ENCODE measurements at places on chromosomes 7 and 10.

DNA sequence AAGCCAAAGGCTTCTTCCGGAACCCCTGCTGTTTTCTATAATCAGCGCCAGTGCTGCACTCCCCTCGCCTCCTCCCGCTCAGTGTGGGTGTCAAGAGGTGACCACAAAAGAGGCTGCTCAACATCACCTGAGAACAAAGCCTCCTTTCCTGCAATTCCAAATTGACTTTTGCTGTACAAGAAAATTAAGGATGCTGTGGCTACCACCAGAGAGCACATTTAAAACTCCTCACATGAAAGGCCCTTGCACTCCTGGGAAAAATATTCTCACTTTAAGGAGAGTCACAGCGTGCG is 96.4 kb downstream of the HIPK2 start:
- H3K4me1 ChIP-seq = no peaks in the 10 kb centered on the region
- DNase-seq = no peak

- H3K27ac ChIP-seq = no peak overlapping the region
- H3K27me3 ChIP-seq = no peaks in the 10 kb centered on the region
- no peaks in the 10 kb centered on the region for H3K4me1 ChIP-seq
- H3K36me3 ChIP-seq = peaks cover 5% of the 10 kb centered on the region
Measured at GRCh38 chr7:72622532-72622931, 205.5 kb downstream of the TYW1B start.

DNA sequence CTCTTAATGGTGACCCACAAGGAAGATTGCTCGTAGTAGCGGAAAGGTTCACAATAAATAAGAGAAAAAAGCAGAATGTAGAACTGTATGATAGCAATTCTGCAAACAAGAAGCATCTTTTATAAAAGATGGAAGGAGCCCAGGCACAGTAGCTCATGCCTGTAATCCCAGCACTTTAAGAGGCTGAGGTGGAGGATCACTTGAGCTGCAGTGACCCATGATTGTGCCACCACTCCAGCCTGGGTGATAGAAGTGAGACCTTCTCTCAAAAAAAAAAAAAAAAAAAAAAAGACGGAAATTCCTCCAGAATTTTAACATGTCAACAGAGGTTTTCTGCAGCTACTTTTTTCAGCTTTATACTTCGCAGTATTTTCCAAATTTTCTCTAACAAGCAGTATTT is 13.2 kb downstream of the GATAD1 start:
- H3K27me3 ChIP-seq = no peaks in the 10 kb centered on the region
- no peak overlapping the region for H3K4me3 ChIP-seq
- no peak overlapping the region for H3K27ac ChIP-seq
- H3K4me1 ChIP-seq = no peaks in the 10 kb centered on the region

- no peak overlapping the region for H3K4me3 ChIP-seq
- no peaks in the 10 kb centered on the region for H3K36me3 ChIP-seq
- H3K27me3 ChIP-seq = no peaks in the 10 kb centered on the region
- H3K4me1 ChIP-seq = no peaks in the 10 kb centered on the region
- no peak overlapping the region for H3K27ac ChIP-seq
- no peak for DNase-seq
Measured at GRCh38 chr7:112414855-112415490, 35.3 kb upstream of the IFRD1 start.

DNA sequence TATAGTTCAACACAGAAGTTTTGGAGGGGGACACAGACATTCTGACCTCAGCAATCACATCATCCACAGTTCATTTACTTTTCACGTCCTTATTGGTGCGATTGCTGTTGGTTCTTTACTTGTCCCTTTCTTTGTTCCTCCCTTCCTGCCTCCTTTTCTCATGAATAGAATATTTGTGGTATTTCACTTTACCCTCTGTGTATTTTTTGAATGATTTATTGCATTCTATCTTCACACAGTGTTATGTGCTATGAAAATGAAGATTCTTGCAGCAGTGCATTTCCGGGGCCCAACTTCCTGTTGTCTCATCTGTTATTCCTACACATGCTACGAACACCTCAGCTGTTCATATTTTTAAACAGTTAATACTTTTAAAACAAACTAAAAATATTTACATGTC is 179.6 kb downstream of the ZMYND11 start:
- no peaks in the 10 kb centered on the region for H3K36me3 ChIP-seq
- no peaks in the 10 kb centered on the region for H3K27me3 ChIP-seq
- no peaks in the 10 kb centered on the region for H3K4me1 ChIP-seq
- no peak overlapping the region for H3K4me3 ChIP-seq

DNA sequence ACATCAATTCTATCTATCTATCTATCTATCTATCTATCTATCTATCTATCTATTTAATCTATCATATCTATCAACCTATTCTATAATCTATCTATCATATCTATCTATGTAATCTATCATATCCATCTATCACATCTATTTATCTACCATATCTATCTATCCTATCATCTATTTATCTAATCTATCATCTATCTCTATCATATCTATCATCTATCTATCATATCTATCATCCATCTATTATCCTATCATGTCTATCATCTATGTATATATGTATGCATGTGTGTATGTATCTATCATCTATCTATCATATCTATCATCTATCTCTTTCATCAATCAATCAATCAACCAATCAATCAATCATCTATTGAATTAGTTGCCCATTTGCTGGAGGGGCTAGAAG is 159.3 kb upstream of the GALNT17 start:
- no peaks in the 10 kb centered on the region for H3K36me3 ChIP-seq
- no peak overlapping the region for H3K4me3 ChIP-seq
- H3K4me1 ChIP-seq = no peaks in the 10 kb centered on the region

- H3K27me3 ChIP-seq = no peaks in the 10 kb centered on the region
- H3K36me3 ChIP-seq = no peaks in the 10 kb centered on the region
- no peaks in the 10 kb centered on the region for H3K4me1 ChIP-seq
- no peak overlapping the region for H3K4me3 ChIP-seq
Measured at GRCh38 chr10:28810057-28810870, 132.9 kb downstream of the BAMBI start.

DNA sequence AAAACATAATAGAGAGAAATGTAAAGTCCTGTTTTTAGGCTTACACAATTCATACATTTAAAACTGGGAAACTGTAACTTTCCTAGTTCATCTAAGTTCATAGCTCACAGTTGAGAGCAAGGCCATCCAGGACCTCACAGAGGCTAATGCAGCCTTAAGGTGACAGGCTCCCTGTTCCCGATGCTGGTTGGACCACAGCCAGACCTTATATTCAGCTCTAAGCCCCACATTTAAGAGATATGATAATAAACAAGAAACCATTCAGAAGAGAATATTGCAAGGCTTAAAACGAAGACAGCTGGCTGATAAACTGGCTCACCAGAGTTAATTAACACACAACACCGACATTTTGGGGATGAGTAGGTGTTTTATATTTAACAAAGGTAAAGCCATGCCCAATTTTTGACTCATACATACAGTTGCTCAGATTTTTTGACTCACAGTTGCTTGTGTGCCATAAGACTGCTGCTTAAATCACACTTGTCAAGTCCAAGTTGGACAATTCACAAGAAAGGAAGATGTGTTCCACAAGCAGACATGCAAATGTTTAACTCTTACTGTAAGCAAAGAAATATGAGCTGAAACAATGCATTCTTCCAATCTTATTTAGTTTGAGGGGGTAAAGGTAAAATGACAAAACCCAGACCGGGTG is 41.1 kb upstream of the TMEM213 start:
- no peak overlapping the region for H3K27ac ChIP-seq
- H3K36me3 ChIP-seq = no peaks in the 10 kb centered on the region
- DNase-seq = no peak

DNA sequence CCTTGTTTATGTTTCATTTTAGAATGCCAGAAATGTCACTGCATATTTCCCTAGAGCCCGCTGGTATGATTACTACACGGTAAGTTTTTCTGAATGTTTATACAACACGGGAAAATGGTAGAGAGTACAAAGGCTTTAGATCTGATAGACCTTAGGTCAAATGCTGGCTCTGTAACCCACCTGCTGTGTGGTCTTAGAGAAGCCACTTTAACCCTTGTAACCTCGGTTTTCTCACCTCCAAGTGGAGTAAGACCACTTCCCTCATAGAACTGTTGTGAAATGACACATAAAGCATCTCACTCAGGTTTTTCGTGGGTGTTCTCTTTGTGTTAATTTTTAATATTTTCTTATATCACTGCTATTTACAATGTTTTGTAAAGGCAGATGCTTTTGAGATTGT is 13.9 kb upstream of the MGAM2 start:
- H3K27me3 ChIP-seq = no peaks in the 10 kb centered on the region
- no peak overlapping the region for H3K27ac ChIP-seq
- H3K4me1 ChIP-seq = no peaks in the 10 kb centered on the region
- no peak overlapping the region for H3K4me3 ChIP-seq
- no peaks in the 10 kb centered on the region for H3K36me3 ChIP-seq

- H3K27ac ChIP-seq = no peak overlapping the region
- H3K36me3 ChIP-seq = no peaks in the 10 kb centered on the region
- no peaks in the 10 kb centered on the region for H3K27me3 ChIP-seq
- H3K4me1 ChIP-seq = no peaks in the 10 kb centered on the region
- H3K4me3 ChIP-seq = no peak overlapping the region
Measured at GRCh38 chr7:55304018-55304762, 60.9 kb upstream of the LANCL2 start.

GRCh38 chr10:15813415-15813814 is 46.9 kb downstream of the MINDY3 start:
- no peak overlapping the region for H3K27ac ChIP-seq
- H3K4me3 ChIP-seq = no peak overlapping the region
- H3K36me3 ChIP-seq = no peaks in the 10 kb centered on the region
- peaks cover 12% of the 10 kb centered on the region for H3K4me1 ChIP-seq
- DNase-seq = no peak

DNA sequence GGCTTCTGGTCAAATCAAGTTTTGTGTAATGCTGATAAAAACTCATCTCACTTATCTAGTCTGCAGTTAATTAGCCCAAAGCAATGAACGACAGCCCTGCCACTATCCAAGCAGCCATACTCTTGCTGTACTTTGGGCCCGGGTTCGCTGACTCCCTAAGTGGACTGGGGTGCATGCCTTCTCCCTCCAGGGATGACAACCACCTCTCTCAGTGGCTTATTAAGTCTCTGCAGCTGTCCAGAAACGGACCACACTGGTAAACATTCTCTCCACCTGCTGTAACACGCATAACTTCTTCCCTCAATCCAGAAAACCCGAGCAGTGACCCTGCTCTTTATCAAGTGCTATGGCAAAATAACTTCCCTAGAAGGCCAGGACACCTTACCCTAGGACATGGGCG is 3.9 kb downstream of the FBXW4 start:
- no peaks in the 10 kb centered on the region for H3K36me3 ChIP-seq
- no peaks in the 10 kb centered on the region for H3K4me1 ChIP-seq
- no peak overlapping the region for H3K27ac ChIP-seq
- H3K27me3 ChIP-seq = no peaks in the 10 kb centered on the region
- no peak overlapping the region for H3K4me3 ChIP-seq
- no peak for DNase-seq

GRCh38 chr7:65951837-65952578 is 30.0 kb downstream of the GUSB start:
- no peaks in the 10 kb centered on the region for H3K27me3 ChIP-seq
- no peaks in the 10 kb centered on the region for H3K4me1 ChIP-seq
- peaks cover 3% of the 10 kb centered on the region for H3K36me3 ChIP-seq
- DNase-seq = no peak
- no peak overlapping the region for H3K27ac ChIP-seq
- H3K4me3 ChIP-seq = no peak overlapping the region

DNA sequence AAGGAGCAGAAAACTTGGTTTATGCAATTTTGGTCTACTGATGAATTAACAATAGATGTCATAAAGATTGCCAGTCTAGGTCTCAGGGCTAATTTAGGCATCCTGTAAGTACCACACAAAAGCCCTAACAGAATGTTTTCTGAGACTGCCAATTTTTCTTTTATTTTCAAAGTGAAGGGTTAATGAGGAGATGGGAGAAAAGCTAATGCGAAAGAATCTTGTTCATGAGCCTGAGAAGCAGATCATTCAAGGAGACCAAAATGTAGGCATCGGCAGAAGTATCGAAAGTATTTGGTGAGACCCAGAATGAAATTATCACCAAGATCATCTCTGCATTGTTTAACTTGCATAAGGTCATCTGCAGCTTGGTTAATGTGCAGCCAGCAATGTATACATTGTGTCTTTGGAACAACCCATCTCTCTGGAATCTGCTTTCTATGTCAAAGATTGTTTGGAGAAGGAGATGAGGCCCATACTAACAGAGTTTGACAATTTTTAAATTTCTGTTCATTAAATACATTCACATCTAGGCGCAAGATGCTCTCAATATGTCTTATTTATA is 163.3 kb upstream of the GLI3 start:
- H3K4me3 ChIP-seq = no peak overlapping the region
- H3K27ac ChIP-seq = no peak overlapping the region

DNA sequence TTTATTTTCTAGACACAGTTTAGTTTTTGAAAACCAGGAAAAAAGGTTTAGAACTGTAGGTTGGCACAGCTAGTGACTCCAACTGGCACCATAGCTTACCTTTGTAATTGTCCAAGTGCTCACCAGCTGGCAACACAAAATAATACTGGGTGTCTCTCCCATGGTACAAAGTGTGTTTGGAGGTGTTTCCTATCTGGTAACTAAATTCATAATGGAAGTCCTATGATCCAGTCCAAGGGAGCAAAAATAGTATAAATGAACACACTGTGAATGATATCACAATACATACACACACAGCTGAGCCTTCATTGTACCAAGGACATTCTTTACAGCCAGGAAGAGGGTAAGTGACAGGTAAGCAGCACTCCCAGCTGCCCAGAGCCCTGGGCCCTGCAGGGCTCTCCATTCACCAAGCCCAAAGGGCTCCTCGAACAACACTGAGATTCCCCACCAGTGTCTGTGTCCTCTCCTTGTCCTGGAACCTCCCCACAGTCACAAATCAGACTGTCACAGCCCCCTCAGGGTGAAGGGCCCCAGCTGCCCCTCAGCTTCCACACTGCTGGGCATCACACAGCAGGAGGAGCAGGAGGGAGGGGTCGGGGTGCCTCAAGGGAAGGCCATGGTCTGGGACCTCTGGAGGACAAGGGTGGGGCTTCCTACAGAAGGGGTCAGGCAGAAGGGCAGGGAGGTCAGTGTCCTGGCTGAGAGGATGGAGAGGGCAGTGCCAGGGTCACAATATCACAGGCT is 72.1 kb downstream of the PKD1L1 start:
- no peaks in the 10 kb centered on the region for H3K36me3 ChIP-seq
- no peaks in the 10 kb centered on the region for H3K4me1 ChIP-seq
- no peak for DNase-seq
- no peak overlapping the region for H3K4me3 ChIP-seq
- H3K27ac ChIP-seq = no peak overlapping the region
